ENCODE measurements at places on chromosomes 2 and 18. TPM values are rescaled to one million over a fixed set of nuclear protein-coding genes. Genes with fewer than 3 reads are reported as not detected.

The TTC39C gene
- total RNA-seq, result 46.6 TPM

The CRACDL gene
- total RNA-seq, result 0.94 TPM

The MPP4 gene
- 0.63 TPM for total RNA-seq

The OSBPL1A gene
- total RNA-seq, result 49.1 TPM

The IL1A gene
- not detected for total RNA-seq

The CNGA3 gene
- total RNA-seq, result 6.3 TPM

The CHRNA1 gene
- total RNA-seq, result not detected

The CYP26B1 gene
- total RNA-seq, result 3.4 TPM

The PLCD4 gene
- total RNA-seq, result 2.2 TPM

The CHRNG gene
- total RNA-seq, result not detected

The CCDC178 gene
- 0.31 TPM for total RNA-seq
